ENCODE measurements at places on chromosomes 5 and 9.
A peak's percentile ranks its signal among the peaks of the same experiment; 100 is the strongest.

GRCh38 chr5:112735702-112736101 lies 2.0 kb upstream of the APC start:
- DNase-seq = no peak

GRCh38 chr5:150502106-150502505 lies 5.8 kb upstream of the NDST1 start:
- no peak for DNase-seq

DNA sequence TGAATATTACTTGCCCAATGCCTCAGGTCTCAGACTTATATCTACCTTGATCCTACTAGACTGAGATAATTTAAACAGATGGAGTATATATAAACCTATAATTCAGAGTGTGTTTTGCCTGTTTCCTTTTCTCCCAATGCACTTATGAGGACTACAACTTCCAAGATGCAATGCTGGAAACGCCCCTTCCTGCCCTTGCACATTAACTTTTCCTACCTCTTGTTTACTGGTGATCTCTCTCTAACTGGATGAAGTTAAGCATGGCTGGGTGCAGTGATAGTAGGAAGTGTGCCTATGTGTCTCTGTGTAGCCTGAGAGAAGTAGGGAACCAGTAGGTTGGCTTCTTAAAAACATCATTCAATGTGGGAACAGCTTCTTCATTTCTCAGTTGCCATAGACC lies 115.2 kb downstream of the SVEP1 start:
- no peak for DNase-seq

DNA sequence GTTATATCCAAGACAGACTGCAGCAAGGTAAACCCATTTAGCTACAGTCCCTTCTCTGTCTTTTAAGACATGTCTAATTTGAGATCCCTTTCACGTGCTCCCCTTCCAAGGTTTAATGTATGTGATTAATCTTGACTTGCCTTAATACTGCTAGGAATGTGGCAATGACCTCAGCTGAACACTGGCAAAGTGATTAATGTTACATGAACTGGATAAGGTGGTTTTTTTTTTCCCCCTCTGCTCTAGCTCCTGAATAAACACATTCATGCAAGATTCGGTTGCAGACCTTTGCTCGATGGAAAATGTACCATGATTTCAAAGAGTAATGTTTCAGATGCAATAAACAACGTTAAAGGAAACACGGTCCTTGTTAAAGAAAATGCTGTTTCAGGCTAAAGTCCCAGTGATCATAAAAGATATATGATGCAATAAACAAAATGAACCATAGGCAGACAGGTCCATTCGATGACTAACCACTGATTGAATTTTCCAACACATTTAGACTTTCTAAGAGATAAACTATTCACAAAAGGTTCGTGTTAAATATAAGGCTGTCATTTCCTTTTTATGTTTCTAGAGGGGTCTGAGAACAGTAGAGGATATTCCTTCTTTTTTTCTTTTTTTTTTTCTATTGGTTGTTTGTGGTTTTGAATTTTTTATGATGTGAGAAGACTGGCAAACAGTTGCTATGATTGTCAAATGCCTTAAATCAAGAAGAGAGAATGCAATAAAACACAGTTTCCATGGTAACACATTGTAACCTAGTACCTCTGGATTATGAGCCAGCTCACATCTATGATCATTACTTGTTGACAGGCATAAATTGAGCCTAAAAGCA lies 44.7 kb upstream of the ZNF608 start:
- DNase-seq = no peak

DNA sequence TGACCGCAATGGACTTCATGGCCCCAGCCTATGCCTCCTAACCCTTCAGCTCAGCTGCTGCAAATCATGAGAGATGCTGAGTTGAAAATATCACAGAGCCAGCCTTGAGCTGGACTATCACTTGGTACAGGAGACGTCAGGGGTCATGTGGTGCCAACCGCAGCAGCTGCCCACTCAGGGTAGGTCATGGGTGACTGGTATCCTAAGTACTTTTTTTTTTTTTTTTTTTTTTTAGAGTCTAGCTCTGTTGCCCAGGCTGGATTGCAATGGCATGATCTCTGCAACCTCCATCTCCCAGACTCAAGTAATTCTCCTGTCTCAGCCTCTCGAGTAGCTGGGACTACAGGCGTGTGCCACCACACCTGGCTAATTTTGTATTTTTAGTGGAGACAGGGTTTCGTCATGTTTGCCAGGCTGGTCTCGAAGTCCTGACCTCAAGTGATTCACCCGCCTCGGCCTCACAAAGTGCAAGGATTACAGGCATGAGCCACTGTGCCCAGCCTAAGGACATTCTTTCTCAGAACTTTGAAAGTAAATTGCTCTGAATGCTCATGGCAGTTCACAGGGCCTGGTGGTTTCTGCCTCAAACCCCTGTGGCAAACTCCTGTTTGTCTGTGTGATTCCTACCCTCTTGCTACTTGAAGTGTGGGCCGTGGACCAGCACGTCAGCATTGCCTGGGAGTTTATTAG lies 21.3 kb downstream of the WWC1 start:
- DNase-seq = no peak

DNA sequence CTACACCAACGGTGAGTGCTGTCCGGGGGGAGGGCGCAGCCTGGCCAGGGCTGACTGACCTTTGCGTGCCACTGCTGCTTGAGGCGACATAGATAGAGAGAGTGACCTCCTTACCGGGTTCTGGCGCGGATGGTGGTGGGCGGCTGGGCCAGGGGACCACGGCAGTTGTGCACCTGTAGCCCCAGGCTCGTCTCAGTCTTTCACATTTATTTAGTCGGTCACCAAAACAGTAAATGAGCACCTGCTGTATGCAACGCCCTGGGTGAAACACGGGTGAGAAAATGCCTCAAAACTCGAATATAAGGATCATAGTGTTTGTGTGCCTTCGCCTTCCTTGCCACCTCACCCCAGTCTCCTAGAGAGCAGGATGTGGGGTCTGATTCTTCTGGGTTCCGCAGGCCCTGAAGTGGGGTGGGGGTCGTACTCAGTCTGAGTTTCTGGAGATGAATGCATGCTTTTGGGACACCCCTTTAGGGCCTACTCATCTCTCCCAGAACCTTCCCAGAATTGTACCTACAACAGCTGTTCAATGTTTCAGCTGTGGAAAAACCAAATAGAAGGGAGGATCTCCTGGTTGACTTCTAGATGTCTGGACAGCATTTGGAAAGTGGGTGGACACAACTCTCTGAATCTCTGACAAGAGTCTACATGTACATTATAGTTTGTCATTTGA lies 714 bp downstream of the SEC24A start:
- DNase-seq = no peak

GRCh38 chr5:113294311-113295110 lies 140.3 kb downstream of the TSSK1B start:
- DNase-seq = peak; percentile 56

DNA sequence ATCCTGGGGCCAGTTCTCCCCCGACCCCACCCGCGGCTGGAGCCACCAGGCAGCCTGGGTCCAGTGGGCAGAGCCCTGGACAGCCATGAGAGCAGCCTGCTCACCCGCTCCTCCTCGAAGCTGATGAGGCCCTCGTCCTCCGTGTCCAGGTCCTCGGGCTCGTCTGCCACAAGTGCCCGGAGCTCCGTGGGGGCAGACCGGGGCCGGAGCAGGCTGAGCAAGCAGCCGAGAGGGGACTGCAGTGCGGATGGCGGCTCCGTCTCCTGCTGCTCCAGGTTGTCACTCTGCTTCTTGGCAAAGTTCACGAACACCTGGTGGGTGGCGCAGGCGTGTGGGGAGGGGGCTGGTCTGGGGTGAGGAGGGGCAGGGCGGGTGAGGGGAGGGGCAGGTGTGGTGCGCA lies 11.9 kb upstream of the CLIC3 start:
- no peak for DNase-seq

DNA sequence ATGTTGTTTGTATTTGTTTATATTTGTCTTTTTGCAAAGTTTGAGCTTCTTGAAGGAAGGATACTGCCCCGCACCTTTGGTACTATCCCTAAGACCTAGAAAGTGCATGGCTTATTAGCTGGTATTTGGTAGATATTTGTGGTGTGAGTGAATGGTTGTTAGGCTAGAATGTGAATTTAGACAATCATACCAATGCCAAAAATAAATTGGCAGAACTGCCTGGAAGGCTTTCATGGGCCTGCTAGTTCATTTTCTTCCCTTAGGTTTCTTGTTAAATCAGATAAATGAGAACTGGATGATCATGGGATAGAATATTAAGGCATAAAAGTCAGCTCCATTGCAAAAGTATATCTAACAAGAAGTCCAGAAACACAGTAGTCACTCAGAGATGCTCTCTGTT lies 147.5 kb upstream of the TSLP start:
- DNase-seq = no peak

- no peak for DNase-seq
Observed at GRCh38 chr5:172897481-172898217, 61.6 kb upstream of the RPL26L1 start.

- DNase-seq = no peak
Observed at GRCh38 chr5:168883991-168884390, 304.8 kb upstream of the PANK3 start.

DNA sequence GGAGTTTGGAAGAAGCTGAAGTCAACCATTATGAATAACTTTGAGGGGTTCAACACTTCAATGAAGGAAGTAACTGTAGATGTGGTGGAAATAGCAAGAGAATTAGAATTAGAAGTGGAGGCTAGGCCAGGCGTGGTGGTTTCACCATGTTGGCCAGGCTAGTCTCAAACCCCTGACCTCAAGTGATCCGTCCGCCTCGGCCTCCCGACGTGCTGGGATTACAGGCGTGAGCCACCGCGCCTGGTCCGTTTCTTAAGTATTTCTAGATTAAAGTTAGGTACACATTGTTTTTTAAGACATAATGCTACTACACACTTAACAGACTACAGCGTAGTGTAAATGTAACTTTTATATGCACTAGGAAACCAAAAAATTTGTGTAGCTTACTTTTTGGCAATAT lies 14.1 kb downstream of the FNIP1 start:
- no peak for DNase-seq

DNA sequence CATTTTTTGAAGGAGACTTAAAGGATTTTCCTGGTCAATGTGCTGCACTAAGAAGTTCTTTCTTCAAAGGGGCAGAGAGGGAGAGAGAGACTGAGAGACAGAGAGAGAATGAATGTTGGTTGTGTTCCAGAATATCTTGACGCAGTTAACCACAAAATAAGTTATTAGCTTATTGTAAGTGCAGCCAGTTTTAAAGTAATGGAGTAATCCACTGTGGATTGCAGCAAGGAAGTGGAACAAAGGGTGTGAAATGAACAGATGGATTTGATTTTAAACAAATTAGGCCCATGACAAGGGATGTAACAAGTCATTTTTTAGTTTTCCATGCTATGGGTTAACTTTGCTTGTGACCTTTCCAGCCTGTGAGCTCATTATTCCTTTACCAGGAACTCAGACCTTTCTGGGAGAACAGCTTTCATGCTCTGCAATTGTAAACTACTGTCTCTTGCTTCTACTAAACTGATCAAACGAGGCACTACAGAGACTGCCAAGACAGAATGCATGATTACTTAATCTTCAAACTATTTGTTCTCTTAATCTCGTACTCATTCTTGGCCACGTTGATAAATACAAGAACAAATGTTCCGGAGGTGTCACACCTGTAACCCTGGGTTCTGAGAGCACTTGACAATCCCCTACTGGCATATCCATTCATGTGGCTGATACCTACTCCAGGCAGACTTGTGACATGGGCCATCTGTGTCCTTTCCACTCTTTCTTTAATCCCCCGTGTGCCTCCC lies 131.1 kb downstream of the TLE1 start:
- DNase-seq = no peak

DNA sequence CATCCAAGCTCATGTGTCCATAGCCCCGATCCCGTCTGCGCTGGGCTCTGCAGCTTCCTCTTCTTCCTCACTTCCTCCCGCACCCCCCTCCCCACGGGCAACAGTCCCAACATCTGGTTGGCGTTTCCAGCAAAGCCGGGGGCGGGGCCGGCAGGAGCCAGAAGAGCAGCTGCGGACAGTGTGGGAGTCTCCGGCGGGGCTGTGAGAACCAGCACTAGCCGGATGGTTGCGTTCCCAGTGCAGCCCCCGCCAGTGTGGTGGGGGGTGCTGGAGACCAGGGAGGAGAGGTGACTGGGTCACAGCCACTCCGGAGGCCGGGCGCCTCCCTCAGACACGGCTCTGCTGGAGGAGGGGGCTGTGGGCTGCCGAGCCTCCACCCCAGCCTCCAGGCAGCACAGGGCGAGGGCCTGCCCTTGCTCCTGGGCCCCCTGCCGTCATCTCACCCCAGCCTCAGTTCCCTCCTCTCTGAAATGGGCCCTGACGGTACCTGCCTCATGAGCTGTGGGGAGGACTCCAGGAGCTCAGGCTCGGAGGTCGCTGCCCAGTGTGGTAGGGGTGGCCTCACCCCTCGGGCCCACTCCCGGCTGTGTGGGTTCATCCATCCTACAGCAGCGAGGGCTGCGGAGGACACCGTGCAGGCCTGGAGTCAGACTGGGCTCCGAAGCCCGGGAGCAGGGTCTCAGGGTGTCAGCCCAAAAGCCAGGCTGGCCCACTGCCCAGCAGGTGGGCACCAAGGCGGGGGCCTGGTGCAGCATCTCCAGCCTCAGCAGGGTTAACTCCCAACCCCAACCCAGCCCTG lies 41.5 kb upstream of the NOTCH1 start:
- no peak for DNase-seq

GRCh38 chr5:180395540-180396274 lies 42.6 kb upstream of the GFPT2 start:
- DNase-seq = no peak

GRCh38 chr9:137295238-137295811 lies 6.7 kb downstream of the NRARP start:
- DNase-seq = no peak

GRCh38 chr5:102865171-102865509 lies 110.0 kb downstream of the PAM start:
- DNase-seq = no peak

DNA sequence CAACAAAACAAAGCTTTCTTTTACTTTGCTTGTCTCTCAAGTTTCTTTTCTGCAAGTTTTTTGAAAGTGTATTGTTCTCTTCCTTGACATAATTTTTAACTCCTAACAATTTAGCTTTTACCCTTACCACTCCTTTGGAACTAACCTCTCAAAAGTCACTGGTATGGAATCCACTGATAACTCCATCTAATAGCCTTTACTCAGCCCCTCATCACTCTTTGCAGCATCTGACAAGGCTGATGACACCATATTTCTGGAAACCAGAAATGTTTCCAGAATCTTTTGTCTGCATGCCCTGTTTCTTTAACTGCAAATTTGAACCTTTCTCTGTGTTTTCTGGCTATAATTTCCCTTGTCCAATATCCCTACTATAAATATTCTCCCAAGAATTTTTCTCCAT lies 46.5 kb downstream of the ZNF474 start:
- no peak for DNase-seq
